Left kidney (tissue), 8 donors: ENCODE measurements at places on chromosomes 6 and 20. TPM values are rescaled to one million over a fixed set of nuclear protein-coding genes. Genes with fewer than 3 reads are reported as not detected.

DNA sequence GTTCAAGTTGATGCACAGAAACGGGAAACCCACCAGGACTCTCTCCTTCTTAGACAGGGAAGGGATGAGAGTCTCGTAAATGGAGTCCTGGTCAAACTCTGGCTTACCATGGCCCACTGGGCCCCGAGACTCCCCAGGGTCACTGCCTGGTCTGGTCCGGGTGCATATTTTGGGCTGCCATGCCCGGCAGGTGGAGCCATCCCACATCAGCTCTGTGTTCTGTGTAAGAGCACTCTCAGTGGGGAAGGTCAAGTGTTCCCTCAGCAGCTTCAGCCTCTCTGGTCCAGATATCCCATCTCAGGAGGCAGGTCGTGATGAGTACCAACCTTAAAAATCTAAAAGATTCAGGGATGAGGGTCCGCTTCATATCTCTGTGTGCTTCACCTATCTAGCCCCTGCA is 138.8 kb downstream of the EDN3 start:
- DNase-seq, result no peak

DNA sequence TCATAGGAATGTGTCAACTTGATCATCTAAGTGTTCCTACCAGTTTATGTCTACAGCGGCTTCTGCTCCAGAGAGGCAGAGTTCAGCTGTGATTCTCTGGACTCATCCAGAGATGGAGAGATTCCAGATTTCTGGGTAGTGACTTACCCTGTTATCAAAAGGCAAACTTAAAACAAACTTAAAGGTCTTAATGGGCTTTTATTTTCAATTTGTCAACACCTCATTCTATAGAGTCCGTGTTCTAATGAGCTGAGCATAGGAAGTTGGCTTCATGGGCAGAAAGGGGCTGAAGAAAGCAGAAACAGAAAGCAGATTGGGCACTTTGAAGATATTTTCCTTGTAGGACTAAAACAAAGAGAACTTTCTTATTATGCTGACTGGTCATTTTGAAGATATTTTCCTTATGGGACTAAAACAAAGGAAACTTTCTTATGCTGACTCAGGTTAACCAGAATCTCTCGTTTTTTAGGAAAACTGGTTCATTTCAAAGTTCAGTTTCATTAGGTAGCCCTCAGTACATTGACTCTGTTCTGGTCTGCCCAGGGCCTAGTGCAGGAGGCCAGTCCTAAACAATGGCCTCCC is 185.1 kb downstream of the CDH26 start:
- no peak for DNase-seq

GRCh38 chr20:31560746-31561598 is 44.1 kb upstream of the ID1 start:
- DNase-seq, result no peak

The UST gene
- polyA plus RNA-seq, result 11.5 TPM

The EDN3 gene
- 3.7 TPM for polyA plus RNA-seq

The ANKRD60 gene
- not detected for polyA plus RNA-seq
